ENCODE measurements at places on chromosomes 1 and 21. TPM values are rescaled to one million over a fixed set of nuclear protein-coding genes. Genes with fewer than 3 reads are reported as not detected.

The GLIS1 gene
- total RNA-seq = 6.1 TPM

The AK4 gene
- total RNA-seq = 40.1 TPM

The TP73 gene
- 1.5 TPM for total RNA-seq

The CCDC17 gene
- 3.8 TPM for total RNA-seq

The SMG5 gene
- 82.5 TPM for total RNA-seq

The FAM110D gene
- 1.8 TPM for total RNA-seq

The CD244 gene
- 1.4 TPM for total RNA-seq

The UBE2Q1 gene
- total RNA-seq = 63.5 TPM

All from testis (tissue), 5 donors.